ENCODE measurements at places on chromosomes 1 and 21. TPM values are rescaled to one million over a fixed set of nuclear protein-coding genes. Genes with fewer than 3 reads are reported as not detected.

- peak; percentile 53 for DNase-seq
Measured at GRCh38 chr1:115283249-115283648, 54.8 kb downstream of the NGF start.

DNA sequence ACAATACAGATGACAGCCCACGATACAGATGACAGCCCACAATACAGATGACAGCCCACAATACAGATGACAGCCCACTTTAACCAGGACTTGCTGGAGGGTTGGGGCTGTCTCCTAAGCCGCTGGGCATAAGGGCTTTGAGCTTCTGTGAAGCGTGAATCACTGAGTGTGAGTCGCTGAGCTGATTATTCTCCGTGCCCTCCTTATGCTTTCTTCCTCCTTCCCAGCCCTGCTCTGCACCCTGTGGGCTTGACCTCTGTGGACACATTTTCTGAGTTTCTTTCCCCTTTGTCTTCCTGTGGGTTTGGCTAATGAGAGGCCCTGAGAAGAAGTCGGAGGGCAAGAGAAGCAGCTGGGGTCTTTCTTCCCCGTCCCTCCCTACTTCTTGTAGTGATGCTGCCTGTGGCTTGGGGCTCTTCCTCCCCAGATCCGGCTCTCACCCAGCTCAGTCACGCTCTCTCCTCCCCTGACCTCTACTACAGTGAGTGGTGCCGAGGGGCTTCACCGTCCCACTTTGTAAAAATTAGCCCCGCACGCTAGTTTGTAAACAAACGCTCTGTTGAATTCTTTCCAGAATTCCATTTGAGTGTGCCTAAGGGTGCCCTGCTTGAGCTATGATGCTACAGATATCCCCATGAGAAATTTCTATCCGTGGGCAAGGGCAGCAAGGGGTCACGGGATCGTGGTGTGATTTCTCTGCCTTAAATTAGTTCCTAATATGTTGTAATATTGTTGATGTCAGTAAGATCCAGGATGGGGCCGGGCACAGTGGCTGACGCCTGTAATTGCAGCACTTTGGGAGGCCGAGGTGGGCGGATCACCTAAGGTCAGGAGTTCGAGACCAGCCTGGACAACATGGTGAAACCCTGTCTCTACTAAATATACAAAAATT, 46.4 kb upstream of the SOD1 start:
- DNase-seq, result no peak

GRCh38 chr1:221025956-221026355, 146.7 kb downstream of the HLX start:
- no peak for DNase-seq

DNA sequence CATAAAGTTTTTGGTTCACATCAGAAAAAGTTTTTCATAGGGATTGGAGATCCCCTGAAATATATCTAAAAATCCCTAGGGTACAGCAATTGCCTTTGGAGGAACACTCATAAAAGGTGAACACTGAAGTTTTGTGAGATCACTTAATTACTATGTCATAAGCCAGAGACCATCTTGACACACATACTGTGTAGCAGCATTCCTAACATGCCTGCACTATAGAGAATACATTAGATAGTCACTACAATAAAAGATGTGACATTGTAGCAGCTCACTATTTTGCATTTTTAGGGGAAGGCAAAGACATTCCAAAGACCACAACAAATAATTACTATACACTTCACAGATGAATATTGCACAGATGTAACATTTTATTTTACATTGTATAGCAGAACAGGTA, 779.9 kb downstream of the KCNT2 start:
- DNase-seq, result no peak

- no peak for DNase-seq
Measured at GRCh38 chr1:226908913-226909312, 31.2 kb upstream of the COQ8A start.

DNA sequence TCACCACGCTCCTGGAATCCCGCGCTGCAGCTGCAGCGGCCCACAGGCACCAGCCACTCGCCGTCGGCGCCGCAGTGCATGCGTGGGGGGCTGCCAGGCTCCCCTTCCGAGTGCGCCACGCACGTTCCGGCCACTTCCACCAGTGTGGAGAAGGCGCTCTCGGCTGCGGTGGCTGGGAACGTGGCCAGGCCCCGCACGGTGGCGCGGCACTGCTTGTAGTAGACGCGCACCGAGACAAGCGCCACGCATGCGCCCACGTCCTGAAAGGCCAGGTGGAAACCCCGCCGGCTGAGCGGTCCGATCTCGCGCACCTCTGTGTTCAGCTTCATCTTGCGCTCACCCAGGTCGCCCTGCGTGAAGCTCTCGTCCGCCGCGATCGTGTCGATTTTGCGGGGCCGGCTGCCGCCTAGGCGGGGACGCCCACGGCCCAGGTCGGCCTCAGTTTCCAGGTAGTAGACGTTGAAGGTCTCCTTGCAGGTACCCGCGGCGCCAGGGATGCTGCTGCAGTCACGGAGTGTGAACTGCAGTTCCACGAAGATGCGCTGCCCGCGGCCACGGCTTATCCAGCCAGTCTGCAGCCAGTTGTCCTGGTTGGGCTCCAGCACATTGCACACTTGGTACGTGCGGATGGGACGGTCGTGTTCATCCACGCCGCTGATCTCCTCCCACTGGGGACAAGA, 3.4 kb downstream of the EPHA10 start:
- DNase-seq, result no peak

Gene ZSWIM5
- 0.84 TPM for total RNA-seq

All from left ventricle myocardium superior (tissue), 1 donor.